NCI-H69 (cell line): ENCODE measurements at places on chromosomes 2 and 18.

DNA sequence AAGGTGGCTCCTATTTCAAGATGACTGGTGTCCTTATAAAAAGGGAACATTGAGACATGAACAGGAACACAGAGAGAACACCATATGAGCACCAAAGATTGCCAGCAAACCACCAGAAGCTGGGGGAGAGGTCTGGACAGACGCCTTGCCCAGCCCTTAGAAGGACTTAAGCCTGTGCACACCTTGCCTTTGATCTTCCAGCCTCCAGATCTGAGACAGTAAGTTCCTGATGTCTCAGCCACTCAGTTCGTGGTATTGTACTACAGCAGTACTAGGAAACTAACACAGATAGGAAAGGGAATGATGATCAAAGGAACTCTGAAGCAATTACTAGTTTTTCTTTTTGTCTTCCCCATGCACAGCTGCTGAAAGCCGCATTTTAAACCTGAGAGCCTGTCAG, 137.3 kb upstream of the FHL2 start:
- no peak for DNase-seq

- DNase-seq, result peak; percentile 79
Observed at GRCh38 chr18:48138210-48138609, 207.8 kb upstream of the SMAD2 start.

DNA sequence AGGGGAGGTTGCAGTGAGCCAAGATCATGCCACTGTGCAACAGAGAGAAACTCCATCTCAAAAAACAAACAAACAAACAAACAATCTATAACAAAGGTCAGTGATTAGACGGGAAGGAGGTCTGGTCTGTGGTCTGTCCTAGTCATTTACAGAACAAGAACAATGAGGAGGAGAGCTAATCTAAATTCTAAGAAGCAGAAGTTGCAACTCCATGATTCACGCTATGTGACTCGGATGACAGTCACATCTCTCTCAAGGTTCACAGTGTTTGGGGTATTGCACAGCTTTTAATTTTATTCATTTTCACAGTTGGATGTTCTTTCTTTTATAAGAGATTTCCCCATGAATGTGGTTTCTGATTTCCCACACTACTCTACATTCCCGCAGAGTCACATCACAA, 218.7 kb upstream of the PIEZO2 start:
- DNase-seq, result no peak

- peak; percentile 5 for DNase-seq
Observed at GRCh38 chr2:43400508-43400907, 174.1 kb upstream of the ZFP36L2 start.

- peak; percentile 63 for DNase-seq
Observed at GRCh38 chr18:45008694-45009413, 328.2 kb downstream of the SETBP1 start.

DNA sequence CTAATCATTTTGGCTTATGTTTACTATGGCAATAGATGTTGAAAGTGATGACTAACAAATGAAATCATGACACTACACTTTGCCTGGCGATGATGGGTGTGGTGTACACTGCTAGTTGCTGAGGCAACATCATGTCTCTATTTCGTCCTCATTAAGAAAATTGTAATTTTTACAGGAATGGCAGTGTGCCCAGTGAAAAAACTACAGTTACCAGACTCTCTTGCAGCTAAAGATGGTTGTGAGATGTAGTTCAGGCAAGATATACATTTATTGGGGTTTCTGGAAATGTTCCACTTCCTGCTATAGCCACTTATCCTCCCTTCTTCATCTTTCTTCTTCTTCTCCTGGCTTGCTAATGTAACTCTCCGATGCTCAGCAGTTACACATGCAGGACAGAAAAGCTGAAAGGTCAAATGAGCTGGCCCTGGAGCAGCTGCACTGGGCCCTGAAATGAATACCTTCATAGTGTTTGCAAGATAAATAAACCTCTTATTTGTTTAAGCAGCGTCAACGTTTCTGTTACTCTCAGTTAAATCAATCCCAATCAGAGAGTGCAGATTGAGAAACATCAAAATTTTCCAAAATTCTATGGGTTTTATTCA, 46.0 kb downstream of the SOCS6 start:
- DNase-seq, result peak; percentile 40

- DNase-seq, result peak; percentile 67
Observed at GRCh38 chr18:32891797-32892196, 119.0 kb upstream of the KLHL14 start.

DNA sequence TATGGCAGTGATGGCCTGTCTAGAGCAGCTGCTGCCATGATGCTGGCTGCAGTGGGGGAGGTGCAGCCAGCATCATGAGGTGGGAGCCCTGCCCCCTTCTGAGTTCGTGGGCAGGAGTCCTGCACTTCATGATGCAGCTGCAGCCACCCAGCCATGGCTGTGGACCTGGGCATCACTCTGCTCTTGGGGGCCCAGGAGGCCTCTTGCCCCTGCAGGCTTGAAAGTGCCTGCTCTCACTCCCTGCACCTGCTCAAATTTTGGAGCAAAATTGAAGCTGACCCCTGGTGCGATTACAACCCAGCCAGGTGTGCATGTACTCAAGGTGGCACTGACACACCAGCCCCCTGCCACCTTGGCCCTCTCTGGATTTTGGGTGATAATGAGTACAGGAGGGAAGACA, 712.9 kb downstream of the NUP35 start:
- DNase-seq, result peak; percentile 0

- DNase-seq, result no peak
Observed at GRCh38 chr2:190849774-190850173, 30.8 kb upstream of the GLS start.

DNA sequence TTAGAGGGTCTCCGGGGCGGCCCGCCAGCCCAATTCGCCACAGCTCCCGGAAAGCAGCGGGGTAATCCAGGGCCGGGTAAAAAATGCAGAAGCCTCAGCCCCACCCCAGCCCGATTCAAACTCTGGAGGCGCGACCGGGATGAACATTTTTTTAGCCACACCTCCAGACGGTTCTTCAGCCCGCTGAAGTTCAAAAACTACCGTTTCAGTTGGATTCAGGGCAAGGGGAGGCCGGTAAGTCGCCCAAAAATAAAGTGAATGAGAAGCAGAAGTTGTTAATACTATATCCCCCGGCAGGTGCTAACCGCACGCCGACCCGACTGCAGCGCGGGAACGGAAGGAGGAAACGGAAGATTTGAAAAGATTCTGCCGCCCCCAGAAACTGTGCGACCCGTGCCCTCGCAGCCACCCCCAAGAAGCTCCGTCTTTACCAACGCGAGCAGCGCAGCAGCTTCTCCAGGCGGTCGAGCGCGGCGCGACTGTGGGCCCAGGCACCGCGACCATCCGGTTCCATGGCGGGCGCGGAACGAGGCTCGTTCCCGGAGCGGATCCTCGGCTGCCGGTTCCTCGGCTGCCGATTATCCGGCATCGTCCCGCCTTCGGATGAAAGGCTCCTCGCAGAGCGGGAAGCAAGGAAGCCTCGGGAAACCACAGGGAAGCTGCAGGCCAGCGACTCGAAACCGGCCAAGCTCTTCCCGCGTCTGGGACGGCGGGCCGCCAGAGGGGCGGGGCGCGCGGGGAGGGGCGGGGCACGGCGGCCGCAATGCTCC, at the start of gene BARD1:
TSS of gene BARD1 (minus strand) at position 703 of the 770 bp plus-strand sequence. CDS start at position 589, 114 bp downstream.
- peak; percentile 60 for DNase-seq

GRCh38 chr2:31513553-31513952, 67.2 kb downstream of the SRD5A2 start:
- no peak for DNase-seq

- DNase-seq, result peak; percentile 3
Observed at GRCh38 chr2:65142515-65142914, 12.6 kb upstream of the RAB1A start.

- peak; percentile 73 for DNase-seq
Observed at GRCh38 chr2:186721956-186722355, 28.1 kb downstream of the FAM171B start.

- no peak for DNase-seq
Observed at GRCh38 chr2:119731983-119732382, 27.7 kb upstream of the PTPN4 start.

DNA sequence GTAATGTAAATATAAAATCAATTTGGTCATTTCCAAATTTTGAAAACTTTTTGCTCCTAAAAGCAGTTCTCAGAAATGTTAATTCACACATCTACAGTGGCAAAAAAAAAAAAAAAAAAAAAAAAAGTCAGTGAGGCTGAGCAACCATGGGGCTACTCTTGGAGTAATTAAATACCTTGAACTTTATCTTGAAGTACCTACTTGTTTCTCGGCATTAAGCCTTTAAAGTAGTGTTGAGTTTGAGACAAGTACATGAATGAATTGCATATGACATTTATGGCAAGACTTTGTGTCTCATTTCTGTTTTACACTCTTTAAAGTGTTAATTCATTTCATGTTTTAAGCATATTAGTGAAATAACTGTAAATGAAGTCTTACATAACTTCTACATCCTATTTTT, 613.3 kb downstream of the XIRP2 start:
- DNase-seq, result no peak

DNA sequence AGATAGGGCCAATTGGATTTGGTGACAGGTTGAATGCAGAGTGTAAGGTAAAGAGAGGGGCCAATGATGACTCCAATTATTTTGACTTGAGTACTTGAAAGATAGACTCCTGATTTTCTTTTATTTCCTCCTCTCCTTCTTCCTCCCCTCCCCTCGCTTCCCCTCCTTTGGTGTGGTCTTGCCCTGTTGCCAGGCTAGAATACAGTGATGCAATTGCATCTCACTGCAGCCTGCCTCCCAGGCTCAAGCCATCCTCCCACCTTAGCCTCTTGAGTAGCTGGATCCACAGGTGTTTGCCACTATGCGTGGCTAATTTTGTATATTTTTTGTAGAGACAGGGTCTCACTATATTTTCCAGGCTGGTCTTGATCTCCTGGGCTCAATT, 2.3 kb downstream of the DGUOK start:
- no peak for DNase-seq

GRCh38 chr2:183093857-183094657, 15.5 kb downstream of the DUSP19 start:
- no peak for DNase-seq

DNA sequence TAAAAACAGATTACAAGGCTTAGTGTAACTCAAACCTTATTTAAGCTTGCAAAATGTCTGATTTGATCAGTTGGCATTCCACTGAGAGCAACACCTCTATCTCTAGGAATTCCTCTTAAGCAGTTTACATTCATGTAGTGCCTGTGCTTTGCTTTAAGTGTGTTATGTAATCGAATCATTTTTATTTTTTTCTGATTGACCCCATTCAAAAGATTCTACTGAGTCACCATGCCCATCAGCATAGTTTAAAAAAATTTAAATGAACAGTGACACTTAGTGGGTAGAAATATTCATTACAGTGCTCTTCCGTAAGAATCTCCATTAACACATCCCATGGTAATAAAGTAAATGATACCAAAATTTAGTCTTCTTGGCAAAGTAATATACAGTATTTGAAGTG, 67.8 kb upstream of the SLC4A10 start:
- DNase-seq, result peak; percentile 5

DNA sequence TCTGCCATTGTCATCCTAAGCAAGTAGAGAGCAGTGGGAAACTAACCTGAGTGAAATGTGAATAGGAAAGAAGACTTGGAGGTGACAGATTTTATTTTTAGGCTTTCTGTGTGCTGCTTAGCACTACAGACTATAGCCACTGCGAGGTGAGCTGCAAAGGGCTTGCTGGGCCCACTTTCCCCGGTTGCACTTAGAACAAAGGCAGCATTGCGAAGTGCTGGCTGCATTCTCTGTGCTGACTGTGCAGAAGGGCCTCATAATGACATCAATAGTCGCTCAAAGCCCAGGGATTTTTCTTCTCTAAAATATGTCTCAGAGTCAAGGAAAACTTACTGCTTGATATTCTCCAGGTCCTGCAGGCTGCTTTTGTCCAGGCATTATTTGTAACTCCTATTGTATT, 592.1 kb downstream of the TDRD15 start:
- no peak for DNase-seq

DNA sequence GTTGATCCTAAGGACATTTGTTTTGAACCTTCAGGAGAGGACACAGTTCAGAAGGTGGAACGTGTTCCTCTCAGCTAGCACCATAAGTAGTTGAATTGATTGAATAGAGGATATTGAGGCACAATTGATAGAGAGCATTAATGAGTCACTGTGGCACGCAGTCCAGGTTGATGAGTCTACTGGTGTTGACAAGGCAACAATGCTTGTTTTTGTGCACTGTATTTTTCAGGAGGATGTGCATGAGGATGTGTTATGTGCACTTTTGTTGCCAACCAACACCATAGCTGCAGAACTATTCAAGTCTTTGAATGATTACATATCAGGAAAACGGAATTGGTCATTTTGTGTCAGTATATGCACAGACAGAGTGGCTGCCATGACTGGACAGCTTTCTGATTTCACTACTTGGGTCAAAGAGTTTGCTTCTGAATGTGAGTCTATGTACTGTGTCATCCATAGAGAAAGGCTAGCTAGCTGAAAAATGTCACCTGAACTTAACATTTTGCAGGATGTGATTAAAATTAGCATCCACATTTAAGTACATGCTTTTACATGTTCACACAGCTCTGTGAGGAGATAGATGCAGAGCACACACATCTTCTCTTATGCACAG, 140.1 kb upstream of the B3GNT2 start:
- DNase-seq, result no peak

GRCh38 chr18:41266616-41267015, 688.4 kb upstream of the PIK3C3 start:
- DNase-seq, result peak; percentile 62

DNA sequence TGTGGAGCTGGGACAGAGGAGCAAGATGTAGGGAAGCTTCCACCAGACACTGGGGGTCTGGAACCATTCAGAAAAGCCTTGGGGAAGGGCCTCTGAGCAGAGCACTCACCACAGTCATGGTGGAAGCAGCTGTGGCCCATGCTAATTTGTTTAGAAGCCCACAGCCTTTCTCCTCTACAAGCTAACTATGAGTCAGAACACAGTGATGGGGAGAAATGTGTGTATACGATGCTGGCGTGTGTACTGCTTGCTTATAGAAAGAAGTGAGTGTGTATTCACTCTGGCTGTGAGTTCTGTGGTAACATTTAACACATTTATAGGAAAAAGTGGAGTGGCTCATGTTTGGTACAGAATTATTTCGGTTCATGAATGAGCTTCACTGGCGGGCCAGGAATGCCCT, 157.0 kb upstream of the ACAA2 start:
- no peak for DNase-seq

DNA sequence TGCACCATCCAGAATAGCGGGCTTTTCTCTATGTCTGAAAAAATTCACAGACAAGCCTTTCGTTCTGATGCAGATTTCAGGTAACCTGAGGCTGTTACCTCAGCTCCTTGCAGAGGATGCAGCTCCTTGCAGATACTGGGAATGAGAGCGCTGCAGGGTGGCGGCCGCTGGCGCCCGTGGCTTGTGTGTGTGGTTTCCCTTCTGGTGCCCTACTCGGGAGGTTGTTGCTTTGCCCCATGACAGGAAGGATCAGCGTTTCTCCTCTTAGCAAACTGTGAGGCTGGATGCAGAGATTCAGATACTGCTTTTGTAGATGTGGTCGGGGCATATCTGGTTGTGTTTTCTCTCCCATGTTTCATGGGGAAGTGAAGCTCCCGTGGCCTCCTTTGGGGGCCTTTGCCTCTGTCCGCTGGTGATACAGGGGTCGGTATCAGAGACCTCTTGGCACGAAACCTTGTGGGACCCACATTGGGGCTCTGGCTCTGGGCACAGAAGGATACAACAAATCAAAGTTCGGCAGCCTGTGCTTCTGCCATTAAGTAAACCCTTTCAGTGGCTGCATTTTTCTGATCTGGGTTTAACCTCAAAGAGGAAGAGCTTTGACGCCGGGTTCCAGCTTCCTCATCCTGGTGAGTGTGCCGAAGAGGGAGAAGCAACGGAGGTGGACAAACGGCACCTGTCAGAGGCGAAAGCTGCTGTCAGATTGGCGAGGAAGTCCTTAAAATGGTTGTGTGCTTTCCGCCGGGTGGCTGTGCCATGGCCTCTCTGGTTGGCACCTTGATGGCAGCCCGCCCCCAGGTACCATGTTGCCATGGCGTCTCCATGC, 127.8 kb downstream of the MBP start:
- no peak for DNase-seq
